Stimulated activated naive CD8-positive, alpha-beta T cell treated with anti-CD3 and anti-CD28 coated beads, Interleukin-15, Interleukin-2, amounts not matched to agents 100 U/mL and 50 U/mL, for 24 hours (primary cell): ENCODE measurements at places on chromosomes 12 and 14.

GRCh38 chr14:66944872-66945271 is 244.4 kb upstream of the GARIN2 start:
- peak; percentile 4 for DNase-seq

DNA sequence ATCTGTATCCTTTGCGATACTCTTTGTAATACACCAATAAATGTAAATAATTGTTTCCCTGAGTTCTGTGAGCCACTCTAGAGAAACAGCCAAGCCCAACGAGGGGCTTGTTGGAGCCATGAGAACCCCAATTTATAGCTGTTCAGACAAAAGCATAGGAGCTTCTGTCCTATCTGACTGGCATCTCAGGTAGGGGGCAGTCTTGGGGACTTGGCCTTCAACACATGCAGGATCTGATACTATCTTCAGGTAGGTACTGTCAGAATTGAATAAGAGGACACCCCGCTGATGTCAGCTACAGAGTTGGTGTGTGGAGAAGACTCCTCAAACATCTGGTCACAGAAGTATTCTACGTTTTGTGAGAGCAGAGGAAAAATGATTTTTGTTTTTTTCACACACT is 25.3 kb downstream of the TXNDC16 start:
- DNase-seq: no peak

DNA sequence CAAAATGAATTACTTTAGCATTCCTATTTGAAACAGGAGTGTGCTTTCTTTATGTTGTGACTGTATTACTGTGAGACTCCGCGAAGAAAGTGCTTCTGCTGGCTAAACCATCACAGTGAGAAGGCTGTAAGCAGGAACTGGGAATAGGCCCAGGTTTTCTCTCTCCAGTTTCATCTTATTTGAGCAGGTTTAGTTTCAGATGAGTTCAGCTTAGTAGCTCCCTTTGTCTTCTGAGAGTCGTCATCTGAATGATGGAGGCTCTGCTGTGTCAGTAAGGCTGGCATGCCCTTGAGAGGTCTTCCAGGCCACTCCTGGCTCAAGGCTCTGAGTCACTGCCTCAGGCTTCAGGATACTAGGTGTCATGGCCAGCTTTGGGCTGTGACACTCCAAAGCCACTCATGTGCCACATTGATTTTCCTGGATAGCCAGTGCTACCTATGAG is 205.6 kb upstream of the RGS6 start:
- DNase-seq: no peak

- no peak for DNase-seq
These were observed 477.0 kb downstream of the TMEM121 start for GRCh38 chr14:106003351-106003750.

DNA sequence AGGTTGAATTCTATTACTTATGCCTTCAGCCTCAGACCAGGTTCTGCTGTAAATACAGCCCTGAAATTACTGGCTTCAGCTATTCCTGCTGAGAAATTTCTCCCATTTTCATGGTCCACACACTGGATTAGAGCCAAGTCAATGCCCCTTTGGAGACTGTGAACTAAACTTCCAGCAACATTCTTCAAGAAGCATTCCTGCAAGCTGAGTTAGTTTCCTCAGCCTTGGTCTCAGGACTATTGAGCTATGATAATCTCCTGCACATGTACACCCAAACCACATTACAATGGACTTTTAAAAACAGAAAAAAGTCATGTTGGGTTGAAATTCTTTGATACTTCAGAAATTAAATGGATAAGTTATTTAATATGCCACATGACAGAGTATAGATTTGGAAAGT is 58.0 kb upstream of the AVPR1A start:
- no peak for DNase-seq

DNA sequence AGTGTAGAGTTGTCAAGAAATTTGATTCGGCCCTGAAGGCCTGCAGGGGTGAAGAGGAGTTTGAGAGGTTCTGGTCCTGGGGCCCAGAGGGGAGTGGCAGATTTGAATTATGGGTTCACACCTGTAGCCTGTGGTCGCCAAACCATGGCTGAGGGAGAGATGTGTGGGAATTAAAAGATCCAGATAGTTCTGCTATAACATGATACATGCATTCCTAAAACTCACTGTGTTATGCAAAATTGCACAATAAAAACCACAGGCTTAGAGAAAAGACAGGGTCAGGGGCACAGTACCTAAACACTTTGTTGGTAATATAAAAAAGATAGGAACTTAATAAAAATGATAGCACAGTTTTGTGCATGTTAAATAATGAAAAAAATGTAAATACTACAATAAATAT is 106.2 kb downstream of the TMEM30B start:
- DNase-seq: no peak

- DNase-seq: peak; percentile 55
These were observed 19.9 kb downstream of the PPP2R5C start for GRCh38 chr14:101781240-101782061.

DNA sequence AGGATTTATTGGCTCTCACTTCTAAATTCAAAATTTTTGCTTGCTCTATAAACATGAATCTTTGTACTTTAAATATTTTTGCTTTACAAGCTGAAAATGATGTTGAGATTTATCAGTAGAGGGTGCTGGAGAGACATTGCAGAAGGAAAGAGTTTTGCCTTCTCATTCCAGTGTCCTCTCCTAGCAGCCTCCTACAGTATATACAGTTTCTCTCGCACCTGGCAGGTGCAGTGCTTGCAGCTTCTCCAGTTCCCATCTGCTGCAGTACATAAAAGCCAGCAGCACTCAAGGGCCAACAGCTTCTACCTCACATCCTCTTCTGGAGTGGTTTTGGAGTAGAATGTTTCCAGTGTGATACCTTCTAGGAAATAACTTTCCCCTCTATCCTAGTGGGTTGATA is 601.8 kb upstream of the ATXN7L3B start:
- no peak for DNase-seq

GRCh38 chr14:94483729-94484275 is 7.8 kb upstream of the SERPINA9 start:
- DNase-seq: no peak

DNA sequence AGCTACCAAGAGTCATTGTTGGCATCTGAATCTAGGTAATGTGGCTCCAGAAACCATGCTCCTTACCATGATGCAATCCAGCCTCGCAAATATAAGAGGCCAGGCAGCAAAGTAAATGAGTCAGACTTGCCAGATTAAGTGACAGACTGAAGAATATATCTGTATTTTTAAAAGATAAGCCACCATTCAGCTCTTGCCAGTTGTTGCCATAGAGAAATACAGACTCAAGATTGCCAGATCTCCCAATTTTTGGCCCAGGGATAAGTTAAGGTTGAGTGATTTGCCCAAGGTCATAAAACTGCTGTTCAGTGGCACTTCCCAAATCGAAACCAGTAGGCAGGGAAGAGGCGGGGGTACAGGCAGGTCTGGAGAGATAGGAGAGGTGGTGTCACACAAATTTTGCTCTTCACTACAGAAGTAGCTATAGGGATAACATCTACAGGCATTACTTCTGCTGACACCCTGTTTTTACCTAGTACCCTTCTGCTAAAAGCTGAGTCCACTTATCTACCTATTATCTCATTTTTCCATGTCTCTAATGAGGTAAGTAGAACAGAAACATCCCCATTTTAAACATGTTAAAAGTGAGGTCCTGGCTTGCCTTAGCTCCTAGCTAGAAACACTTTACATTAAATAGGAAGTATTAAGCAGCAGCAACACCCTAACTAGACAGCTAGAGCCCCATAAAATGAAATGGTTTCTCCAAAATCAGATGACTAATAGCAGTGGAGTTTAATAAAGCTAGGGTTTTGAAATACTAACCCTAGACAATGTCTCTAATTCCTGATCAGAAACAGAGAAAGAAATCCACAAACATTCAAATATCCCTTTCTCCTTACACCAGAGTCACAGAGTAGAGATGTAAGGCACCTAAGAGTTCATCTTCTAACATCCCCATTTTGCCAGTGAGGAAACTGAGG is 19.5 kb downstream of the DCAF5 start:
- DNase-seq: peak; percentile 28

DNA sequence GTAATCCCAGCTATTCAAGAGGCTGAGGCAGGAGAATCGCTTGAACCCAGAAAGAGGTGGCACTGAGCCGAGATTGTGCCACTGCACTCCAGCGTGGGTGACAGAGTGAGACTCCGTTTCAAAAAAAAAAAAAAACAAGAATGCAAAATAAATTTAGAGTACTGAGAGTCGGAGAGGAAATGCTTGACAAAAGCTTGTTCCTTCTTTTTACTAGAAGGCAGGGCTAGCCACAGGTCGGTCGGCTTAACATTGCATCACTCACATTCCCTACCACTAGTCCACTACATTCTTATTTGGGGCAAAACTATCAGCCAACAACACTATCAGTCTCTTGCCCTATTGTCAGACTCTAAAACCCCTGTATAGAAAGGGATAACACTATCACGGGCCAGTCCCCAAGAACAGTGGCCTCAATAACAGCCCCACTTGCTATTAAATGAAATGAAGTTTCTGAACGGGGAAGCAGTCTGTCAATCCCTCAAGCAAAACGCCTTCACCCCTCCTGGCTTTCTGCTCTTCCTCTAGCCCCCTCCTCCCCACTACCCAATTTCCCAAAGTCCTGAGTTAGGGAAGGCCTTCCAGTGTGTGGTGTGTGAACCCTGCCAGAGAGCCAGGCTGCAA is 1.0 kb downstream of the RNF41 start:
- no peak for DNase-seq

- DNase-seq: no peak
These were observed 93.1 kb downstream of the SLC5A8 start for GRCh38 chr12:101116911-101117310.

- no peak for DNase-seq
These were observed 25.5 kb downstream of the SLC25A3 start for GRCh38 chr12:98618952-98619351.

GRCh38 chr12:84186433-84186832 is 726.2 kb downstream of the SLC6A15 start:
- no peak for DNase-seq

DNA sequence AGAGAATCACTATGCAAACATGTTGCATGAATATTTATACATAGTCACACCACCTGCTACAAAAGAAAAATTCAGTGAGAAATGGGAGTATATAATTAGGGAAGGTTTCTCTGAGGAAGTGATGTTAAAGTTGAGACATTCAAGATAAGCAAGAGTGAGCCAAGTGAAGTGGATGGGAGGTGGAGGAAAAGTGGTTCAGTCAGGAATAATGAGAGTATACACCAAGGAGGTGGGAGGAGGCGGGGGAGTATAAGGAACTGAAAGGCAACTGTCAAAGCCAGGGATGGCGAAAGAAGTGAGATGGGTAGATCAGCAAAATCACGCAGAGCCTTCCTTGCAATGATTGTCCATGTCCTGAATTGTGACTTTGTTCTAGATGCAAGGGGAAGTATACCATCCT is 33.7 kb downstream of the PRKD1 start:
- DNase-seq: no peak

DNA sequence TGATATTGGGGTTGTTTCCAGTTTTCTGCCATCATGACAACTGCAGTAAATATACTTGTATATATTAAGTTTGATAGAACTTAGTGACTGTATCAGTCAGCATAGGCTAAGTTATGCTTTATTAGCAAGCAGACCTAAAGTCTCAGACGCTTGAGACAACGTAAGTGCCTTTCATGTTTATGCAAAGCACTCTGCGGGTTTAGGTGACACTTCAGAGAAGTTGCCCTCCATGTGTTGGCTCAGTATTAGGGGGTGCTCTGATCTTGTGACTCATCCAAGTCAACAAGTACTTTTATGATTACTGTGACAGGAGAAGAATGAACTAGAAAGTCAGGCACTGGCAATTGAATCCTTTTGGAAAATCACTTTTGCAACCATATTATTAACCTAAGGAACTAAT is 13.3 kb upstream of the OTOGL start:
- no peak for DNase-seq

DNA sequence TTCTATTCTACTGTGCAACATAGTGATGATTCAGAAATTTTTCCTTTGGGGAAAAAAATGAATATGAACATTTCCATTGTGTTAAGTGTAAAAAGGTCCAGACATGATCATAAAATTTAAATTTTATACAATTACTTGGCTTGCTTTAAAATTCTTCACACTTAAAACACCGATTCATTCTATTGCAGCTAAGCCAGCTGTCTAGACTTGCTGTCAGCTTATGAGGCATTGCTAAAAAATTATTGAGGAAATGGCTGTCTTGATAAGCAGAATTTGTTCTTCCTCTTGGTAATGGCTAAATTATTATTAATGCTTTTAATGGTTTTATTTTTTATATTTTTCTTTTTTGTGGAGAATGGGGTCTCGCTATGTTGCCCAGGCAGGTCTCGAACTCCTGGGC is 1.8 kb downstream of the LYSET start:
- no peak for DNase-seq

GRCh38 chr12:41436076-41436475 is 248.0 kb downstream of the PDZRN4 start:
- no peak for DNase-seq

- no peak for DNase-seq
These were observed 486.2 kb downstream of the MED13L start for GRCh38 chr12:115791331-115791730.

DNA sequence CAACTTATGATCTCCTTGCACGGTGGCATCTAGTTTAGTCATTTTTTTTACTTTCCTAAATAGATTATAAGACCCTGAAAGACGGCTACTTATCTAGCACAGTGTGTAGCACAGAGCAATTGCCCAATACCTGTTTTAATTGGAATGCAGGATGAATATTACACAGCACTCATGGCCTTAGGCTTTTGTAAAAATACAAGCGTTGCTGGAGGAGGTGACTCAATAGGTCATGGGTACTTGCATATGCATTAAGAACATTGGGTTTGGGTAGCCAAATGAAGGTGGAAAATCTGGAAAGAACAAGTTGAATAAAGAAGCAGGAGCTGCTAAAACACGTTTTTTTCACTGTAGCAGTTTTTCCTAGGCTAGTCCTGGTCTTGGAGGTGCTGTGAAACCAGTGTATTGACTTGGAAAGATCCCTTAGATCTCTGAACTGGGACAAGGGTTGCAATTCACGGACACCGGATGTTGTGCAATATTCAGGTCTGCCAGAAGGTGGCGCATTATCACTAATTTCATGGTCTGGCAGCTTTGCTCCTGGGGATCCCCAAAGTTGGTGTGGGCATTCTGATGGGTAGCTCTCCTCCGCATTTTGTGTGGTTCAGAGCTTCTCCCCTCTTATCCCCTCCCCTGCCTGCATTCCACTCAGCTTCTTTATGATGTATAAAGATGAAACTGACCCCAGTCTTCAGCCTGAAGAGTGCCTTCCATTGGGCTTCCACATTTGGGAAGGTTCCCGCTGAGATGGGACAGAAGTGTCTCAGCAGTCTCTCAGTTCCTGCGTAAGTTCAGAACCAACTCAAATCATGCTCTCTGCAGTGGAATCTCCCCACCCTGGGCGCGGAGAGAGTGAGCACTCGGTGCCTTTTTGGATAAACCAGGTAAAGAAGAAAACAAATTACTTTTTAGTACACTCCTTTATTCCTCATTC is 278.3 kb downstream of the NRXN3 start:
- DNase-seq: peak; percentile 51

GRCh38 chr12:67816269-67816668 is 167.7 kb downstream of the DYRK2 start:
- DNase-seq: no peak
